ENCODE measurements at places on chromosomes 2 and 18.

DNA sequence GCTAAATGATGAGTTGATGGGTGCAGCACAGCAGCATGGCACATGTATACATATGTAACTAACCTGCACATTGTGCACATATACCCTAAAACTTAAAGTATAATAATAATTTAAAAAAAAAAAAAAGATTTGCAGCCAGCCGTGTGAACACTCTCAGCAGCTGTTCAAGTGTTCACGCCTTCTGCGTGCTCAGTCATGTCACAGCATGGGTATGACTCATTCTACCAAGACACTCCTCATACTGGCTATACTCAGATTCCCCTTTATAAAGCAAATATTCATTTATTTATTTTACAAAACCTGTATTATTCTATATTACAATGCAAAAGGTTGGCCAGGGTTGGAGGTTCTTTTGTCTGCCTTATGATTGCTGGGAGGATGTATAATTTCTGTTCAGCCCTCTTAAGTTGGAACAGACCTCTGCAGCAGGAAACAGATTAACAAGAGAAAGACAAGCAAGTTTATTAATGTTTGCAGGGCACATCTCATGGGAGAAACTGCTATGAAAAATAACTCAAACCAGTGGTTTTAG, 1230.6 kb upstream of the CHAC2 start:
- DNase-seq, result no peak

GRCh38 chr2:172106108-172106961, 3.6 kb upstream of the DLX2 start:
- no peak for DNase-seq

DNA sequence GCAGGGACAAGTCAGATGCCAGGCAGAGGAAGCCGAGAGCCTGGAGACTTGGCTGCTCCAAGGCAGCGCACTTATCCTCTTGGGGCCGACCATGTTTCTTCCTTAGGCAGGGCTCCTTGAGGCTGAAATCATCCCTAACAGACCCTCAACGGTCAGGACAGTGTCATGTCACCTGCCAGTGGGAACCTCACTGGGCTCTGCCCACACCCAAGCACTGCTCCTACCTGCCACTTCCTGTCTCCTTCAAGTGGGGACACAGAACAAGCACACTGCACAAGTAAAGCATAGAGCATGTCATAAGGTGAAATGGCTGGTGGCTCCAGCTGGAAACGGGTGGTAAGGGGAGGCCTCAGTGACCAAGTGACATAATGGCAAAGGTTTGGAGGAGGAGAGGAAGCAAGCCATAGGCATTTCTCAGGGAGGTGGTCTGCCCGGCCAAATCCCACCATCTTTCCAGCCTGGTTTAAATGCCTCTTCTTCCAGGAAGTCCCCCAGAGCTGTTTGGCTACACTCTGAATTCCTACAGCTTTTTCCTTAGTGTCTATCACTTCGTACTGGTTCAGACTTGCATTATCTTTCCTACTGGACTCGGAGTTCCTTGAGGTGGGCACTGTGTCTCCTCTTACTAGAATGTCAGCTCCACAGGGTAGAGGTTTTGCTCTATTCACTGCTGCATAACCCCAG, 7.3 kb upstream of the ATOH8 start:
- no peak for DNase-seq

DNA sequence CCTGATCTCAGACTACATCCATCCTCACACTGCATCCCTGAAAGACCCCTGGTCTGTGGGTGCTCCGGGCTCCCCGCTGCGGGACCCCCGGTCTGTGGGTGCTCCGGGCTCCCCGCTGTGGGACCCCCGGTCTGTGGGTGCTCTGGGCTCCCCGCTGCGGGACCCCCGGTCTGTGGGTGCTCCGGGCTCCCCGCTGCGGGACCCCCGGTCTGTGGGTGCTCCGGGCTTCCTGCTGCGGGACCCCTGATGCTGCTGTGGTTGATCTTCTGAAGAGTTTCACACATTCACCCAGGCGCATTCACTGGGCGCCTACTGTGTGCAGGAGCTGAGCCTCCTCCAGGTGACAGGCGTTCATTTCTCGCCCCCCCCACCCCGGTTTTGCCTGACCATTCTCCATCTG, 162.7 kb upstream of the SALL3 start:
- DNase-seq, result no peak

GRCh38 chr2:12162269-12163247, 416.1 kb downstream of the LPIN1 start:
- no peak for DNase-seq

DNA sequence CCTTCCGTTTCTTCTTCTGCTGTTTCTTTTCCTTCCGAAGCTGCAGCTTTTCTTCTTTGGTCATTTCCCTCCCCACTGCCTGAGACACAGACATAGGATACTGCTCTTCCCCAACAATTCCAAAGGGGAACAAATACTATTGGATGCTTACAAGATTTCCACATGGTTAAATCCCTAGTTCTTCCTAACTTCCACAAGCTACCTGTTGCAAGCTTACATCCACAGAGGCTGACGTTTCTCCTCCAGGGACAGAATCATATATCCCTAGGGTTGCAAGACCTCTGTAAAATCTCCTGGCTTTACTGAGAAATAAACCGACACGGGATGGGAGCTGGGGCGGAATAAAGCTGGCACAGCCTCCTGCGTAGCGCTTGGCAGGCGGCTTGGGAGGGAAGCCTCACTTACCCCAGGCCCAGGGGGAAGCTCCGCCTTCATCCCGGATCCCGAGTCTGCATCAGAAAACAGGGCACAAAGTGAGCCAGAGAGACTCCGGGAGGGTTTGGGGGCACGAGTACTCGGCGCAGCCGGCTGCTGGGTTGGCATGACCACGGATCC, 590 bp downstream of the EIF2B4 start:
- no peak for DNase-seq

Measured in stimulated activated CD8-positive, alpha-beta memory T cell treated with anti-CD3 and anti-CD28 coated beads, Interleukin-12 subunit alpha, Interleukin-12 subunit beta, amount 100 ng/mL, for 1 hour (primary cell).